Body of pancreas (tissue), 4 donors: ENCODE measurements at places on chromosomes 5 and 9. TPM values are rescaled to one million over a fixed set of nuclear protein-coding genes. Genes with fewer than 3 reads are reported as not detected.

GRCh38 chr5:71810471-71811195, 91.6 kb downstream of the CARTPT start:
- no peak for DNase-seq
- H3K36me3 ChIP-seq: no peaks in the 10 kb centered on the region
- no peaks in the 10 kb centered on the region for H3K4me1 ChIP-seq
- H3K4me3 ChIP-seq: no peak overlapping the region
- no peaks in the 10 kb centered on the region for H3K27me3 ChIP-seq

- H3K36me3 ChIP-seq: no peaks in the 10 kb centered on the region
- no peak for DNase-seq
- H3K4me3 ChIP-seq: no peak overlapping the region
Observed at GRCh38 chr5:489689-490080, 34.6 kb downstream of the SLC9A3 start.

NUTM2G gene
- not detected for total RNA-seq

TAF11L9 gene
- total RNA-seq: not detected

GRIA1 gene
- 0.26 TPM for total RNA-seq

DBH gene
- total RNA-seq: not detected
